ENCODE measurements at places on chromosomes 2 and 18.

GRCh38 chr2:159138642-159139182, 147.8 kb downstream of the WDSUB1 start:
- no peak for DNase-seq

- no peak for DNase-seq
Observed at GRCh38 chr2:146278881-146279280, 1565.9 kb upstream of the ACVR2A start.

DNA sequence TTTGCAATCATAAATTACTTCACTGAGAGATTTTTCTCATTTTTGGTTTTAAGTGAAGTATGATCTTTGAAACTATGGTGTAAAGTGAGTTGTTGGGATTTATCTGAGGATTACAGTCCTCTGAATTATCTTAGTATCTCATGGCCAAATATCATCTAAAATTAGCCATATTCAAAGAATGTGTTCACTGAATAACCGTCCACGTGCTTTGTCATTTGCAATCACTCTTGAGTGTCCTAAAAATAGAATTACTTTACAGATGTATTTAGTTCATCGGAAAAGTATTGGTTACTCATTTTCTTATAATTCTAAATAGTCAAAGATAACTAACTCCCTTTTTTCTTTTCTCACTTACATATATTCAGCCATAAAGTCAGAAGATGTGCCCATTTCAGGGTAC, 141.2 kb downstream of the RTN4 start:
- DNase-seq: no peak

DNA sequence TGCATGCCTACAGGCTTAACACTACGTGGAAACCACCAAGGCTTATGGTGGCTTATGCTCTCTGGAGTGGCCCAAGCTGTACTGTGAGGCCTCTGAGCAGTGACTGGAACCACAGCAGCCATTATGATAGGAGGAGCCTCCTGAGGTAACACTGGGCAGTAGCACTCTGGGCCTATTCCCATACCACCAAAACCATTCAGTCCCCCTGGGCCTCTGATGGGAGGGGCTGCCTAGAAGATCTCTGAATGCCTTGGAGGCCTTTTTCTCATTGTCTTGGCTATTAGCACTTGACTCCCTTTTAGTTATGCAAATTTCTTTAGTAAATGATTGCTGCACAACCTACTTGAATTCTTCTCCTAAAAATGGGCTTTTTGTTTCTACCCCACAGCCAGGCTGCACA, 985.0 kb downstream of the DPP10 start:
- DNase-seq: no peak

DNA sequence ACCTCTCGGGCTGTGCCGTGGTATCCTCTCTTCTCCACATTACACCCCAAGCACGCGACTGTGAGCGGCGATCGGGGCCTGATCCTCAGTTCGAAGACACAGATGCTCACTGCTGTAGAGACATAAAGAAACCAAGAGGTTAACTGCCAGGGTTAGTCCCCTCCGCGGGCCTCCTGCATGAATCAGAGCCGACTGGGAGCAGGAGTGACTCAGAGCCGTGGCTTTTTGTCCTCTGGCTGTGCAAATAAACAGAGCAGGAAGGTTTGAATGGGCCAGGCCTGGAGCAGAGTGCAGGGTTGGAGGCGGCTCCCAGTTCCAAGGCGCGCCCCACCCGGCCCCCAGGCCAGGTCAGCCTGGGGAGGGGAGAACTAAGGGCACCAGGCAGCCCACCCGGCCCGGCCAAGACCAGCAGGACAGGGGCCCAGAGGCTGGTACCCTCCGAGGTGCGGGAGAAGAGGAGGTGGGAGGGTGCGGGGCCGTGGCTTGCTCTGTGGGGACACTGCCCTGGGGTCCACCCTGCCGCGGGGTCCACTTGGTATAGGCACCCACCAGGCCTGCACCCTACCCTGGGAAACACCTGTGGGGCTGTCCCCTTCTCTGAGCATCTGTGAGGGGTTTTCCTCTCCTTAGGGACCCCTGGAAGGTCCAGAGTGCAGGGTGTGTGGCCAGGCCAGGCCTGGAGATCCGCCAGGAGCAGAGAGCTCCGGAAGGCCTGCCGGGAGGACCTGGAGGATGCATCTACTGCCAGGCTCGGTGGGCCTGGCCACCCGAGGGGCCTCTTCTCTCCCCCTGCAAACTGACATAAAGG, 16.5 kb downstream of the TWIST2 start:
- no peak for DNase-seq

GRCh38 chr2:182302174-182302573, 124.7 kb downstream of the PDE1A start:
- DNase-seq: no peak
